ENCODE measurements at places on chromosomes 1 and 21. TPM values are rescaled to one million over a fixed set of nuclear protein-coding genes. Genes with fewer than 3 reads are reported as not detected.

HEYL gene
- 0.12 TPM for total RNA-seq

IFNGR2 gene
- 93.9 TPM for total RNA-seq

DNA sequence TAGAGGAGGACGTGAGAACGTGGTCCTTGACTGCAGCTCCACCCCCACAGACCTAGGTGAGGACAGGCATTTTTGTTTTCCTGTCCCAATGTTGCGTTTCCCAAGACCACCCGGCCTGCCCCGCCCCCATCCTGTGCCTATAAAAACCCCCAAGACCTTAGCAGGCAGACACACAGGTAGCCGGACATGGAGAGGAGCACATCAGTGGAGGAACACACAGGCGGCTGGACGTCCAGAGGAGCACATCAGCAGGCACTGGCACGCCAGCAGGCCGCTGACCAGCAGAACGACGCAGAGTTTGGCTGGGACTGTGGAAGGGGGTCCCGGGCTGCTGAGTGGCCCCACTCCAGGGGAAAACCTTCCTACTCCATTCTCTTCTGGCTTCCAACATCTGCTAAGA lies 12.7 kb upstream of the HMGCL start:
- DNase-seq: no peak
- no peak overlapping the region for H3K27ac ChIP-seq
- H3K4me1 ChIP-seq: peaks cover 7% of the 10 kb centered on the region

DNA sequence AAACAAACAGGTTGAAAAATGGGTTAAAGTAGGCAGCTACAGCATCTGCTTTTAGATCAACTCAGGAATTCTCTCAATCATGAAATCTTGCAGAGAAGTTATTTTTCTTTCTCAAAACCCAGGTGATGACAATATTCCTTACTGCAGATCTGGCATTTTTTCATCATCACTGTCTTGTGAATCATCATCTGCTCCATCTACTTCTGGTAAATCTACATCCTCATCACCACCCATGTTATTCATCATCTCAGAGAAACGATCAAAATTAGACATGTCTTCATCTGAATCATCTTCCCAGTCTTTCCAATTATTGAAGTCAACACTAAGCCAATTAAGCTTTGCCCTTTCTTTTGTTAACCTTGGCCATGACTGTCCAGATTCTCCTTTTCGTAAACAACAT lies 21.8 kb downstream of the GBP2 start:
- no peak for DNase-seq
- no peaks in the 10 kb centered on the region for H3K4me1 ChIP-seq

SLFNL1 gene
- 1.4 TPM for total RNA-seq

- no peak overlapping the region for H3K27ac ChIP-seq
- no peaks in the 10 kb centered on the region for H3K4me1 ChIP-seq
- peaks cover 10% of the 10 kb centered on the region for H3K36me3 ChIP-seq
- DNase-seq: no peak
- H3K4me3 ChIP-seq: no peak overlapping the region
- no peaks in the 10 kb centered on the region for H3K27me3 ChIP-seq
Measured at GRCh38 chr1:93552741-93553455, 105.0 kb downstream of the FNBP1L start.

WNT9A gene
- total RNA-seq: not detected

DNA sequence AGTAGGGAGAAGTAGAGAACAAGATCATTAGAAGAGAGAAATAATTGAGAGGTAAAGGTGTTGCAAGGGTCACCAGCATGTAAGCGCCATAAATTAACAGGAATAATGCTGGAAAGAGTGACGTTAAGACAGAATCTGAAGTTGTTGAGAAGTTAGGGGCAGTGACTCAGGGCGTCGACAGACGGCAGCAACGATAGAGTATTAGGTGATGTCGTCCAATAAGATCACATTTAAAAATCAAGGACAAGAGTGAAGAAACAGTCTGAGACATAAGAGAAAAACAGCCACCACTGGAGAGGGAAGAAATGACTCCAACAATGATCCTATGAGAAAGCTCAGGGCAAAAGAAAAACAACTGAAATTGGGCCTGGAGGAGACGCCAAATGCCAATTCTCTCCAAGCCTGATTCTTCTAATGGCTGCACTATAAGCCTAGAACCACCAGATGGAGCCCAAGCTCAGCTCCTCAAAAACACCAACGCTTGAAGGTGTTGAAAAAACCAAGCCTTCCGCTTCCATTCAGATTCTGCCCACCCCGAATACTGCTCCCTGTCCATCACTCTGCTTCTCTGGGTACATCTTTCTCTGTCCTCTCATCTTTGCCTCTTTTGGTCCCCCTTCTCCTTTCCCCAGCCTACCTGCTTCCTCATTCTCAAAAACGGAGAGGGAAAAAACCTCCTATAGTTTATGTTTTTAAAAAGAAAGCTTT lies 70.0 kb downstream of the LUZP1 start:
- peaks cover 12% of the 10 kb centered on the region for H3K4me1 ChIP-seq
- H3K36me3 ChIP-seq: no peaks in the 10 kb centered on the region
- no peaks in the 10 kb centered on the region for H3K27me3 ChIP-seq
- no peak overlapping the region for H3K27ac ChIP-seq
- no peak overlapping the region for H3K4me3 ChIP-seq
- peak; percentile 79 for DNase-seq

DNA sequence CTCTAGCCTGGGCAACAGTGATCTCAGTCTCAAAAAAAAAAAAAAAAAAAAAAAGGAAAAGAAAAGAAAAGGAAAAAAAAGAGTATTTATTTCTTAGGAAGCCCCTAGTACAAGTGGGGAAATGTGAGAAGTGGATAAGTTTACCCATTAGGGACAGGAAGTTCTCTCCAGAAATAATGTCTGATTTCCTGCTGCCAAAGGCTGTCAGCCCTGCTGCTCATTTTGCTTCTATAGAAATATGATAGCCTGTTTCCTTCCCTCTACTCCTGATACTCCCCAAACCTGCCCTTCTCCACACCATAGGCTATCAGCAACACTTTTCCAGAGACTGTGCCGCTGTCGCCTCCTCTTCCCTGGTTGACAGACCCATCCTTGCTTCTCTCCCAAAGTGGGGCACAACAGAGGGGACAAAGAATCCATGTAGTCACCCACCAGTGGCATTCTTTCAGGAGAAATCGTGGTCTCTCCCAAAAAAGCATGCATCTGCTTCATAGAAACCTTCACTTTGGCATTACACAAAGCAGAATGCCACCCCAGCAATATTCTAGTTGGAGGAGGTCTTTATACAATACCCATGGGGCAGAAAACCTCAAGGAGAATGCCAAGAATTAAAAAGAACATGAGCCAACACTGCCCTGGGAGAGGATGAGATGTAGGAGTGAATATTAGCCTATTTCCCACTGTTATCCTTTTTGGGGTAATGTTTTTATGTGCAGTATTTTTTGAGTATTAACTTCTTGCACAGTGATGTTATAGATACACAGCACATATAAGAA lies 166.3 kb upstream of the NR5A2 start:
- H3K4me3 ChIP-seq: no peak overlapping the region
- DNase-seq: no peak
- H3K27me3 ChIP-seq: no peaks in the 10 kb centered on the region
- no peak overlapping the region for H3K27ac ChIP-seq

- H3K4me3 ChIP-seq: no peak overlapping the region
- H3K27me3 ChIP-seq: no peaks in the 10 kb centered on the region
- no peaks in the 10 kb centered on the region for H3K4me1 ChIP-seq
- peak; percentile 31 for DNase-seq
- H3K27ac ChIP-seq: no peak overlapping the region
Measured at GRCh38 chr1:202501281-202501680, 152.8 kb downstream of the PPP1R12B start.

TSACC gene
- not detected for total RNA-seq
